ENCODE measurements at places on chromosomes 5 and 9. TPM values are rescaled to one million over a fixed set of nuclear protein-coding genes. Genes with fewer than 3 reads are reported as not detected.

DNA sequence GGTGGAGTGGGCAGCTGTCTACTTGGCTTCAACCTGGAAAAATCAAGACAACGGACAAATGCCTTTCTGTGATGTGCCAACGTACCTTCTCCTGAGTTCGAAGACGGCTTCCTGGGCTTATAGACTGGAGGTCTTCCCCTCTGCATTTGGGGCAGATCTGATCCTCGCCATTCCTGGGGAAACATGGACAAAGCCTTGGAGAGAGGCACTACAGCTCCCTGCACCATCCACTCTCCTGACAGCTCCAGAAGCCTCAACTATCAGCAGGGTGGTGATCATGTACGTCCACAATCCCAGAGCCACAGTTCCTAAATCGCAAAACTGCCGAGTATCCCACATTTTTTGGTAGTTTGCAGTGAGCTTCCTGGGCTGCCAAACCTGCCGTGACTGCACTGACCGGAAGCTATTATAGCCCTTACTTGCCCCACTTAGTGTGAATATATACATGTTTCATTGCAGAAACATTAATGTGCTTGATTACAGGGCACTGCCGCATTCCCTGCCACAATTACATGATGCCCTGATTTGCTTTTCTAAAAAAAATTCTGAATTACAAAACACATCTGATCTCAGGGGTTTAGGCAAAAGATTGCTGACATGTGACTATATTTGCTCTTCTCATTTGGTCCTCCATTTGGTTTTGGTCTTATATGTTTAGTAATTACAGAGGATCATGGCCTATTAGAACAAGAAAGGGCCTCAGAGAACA lies 2.8 kb downstream of the TRAF1 start:
- no peaks in the 10 kb centered on the region for H3K4me1 ChIP-seq
- no peaks in the 10 kb centered on the region for H3K27me3 ChIP-seq
- no peak overlapping the region for H3K4me3 ChIP-seq
- no peak for DNase-seq
- no peaks in the 10 kb centered on the region for H3K36me3 ChIP-seq

- peak overlapping the region; percentile 10 for H3K27ac ChIP-seq
- peaks cover 3% of the 10 kb centered on the region for H3K4me1 ChIP-seq
- no peaks in the 10 kb centered on the region for H3K36me3 ChIP-seq
Observed at GRCh38 chr9:16715404-16715803, 155.1 kb downstream of the BNC2 start.

- no peaks in the 10 kb centered on the region for H3K4me1 ChIP-seq
- H3K36me3 ChIP-seq = no peaks in the 10 kb centered on the region
- no peak overlapping the region for H3K27ac ChIP-seq
- no peak for DNase-seq
- H3K27me3 ChIP-seq = no peaks in the 10 kb centered on the region
Observed at GRCh38 chr9:38117651-38118050, 48.6 kb upstream of the SHB start.

The C9orf50 gene
- total RNA-seq = not detected

The MRPS2 gene
- 9.7 TPM for total RNA-seq

DNA sequence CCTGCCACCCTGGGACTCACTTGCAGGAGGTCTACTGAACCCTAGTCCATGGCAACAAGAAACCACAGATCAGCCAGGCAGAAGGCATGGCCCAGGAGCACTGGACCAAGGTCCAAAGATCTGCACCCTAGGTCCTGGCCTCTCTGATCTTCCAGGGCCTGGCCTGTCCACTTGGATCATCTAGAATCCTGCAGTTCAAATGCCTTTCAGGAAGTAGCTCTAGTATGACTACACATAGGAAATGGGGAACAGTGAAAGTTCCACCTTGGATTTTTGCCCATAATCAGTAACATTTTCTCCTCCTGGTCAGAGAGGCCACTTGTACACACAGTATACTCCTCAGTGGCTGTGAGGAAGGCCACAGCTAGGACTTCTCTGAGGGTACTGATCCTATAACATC lies 11.5 kb downstream of the ANXA6 start:
- H3K36me3 ChIP-seq = no peaks in the 10 kb centered on the region
- no peaks in the 10 kb centered on the region for H3K27me3 ChIP-seq
- H3K27ac ChIP-seq = no peak overlapping the region
- no peaks in the 10 kb centered on the region for H3K4me1 ChIP-seq
- no peak for DNase-seq

DNA sequence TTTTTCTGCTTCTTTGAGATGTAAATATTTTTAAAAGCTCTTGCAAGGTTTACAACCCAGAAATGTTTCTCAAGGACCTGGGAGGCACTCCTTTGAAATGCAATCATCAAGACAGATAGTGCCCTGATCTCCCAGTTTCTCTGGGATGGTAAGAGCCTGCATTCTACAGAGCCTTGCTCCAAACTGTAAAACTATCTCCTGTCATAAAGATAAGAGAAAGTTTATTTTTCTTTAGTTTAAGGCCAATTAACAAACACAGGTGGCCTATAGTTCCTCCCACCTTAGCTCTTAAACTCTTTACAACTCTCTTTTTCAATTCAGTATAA lies 1231.1 kb upstream of the NUDT12 start:
- no peaks in the 10 kb centered on the region for H3K4me1 ChIP-seq
- no peak for DNase-seq
- no peak overlapping the region for H3K27ac ChIP-seq
- no peaks in the 10 kb centered on the region for H3K36me3 ChIP-seq
- no peaks in the 10 kb centered on the region for H3K27me3 ChIP-seq

DNA sequence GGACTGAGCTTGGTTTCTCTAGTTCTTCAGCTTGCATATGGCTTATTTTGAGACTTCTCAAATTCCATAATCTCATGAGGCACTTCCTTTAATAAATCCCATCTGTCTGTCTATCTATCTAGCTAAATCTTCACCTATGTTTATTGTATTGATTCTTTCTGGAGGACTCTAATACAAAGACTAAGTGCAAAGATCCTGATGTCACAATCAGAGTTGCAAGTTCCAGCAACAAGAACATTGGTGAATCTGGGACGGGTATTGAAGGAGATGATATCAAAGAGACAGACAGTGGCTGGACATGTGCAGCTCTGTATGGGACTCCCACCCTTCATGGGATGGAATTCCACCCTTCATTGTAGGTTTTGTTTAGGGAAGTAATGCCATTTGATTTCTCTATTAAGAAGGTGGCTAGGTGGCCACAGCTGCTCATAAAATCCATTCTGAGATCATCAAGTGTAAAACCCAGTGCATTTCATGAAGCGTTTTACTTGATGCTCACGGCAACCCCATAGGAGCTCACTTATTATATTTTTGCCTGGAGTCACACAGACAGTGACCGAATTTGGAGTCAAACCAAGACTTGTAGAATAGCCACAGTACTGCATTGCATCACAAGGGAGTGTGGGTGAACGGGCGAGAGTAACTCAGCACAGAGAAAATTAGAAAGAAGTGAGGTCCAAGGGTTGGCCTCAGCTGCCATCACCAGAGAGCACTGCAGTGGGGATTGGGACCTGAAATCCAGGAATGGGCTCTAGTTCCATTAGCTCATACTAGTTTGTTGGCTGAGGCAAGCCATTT lies 24.9 kb downstream of the TAS2R1 start:
- DNase-seq = no peak
- no peak overlapping the region for H3K27ac ChIP-seq
- H3K27me3 ChIP-seq = no peaks in the 10 kb centered on the region
- no peaks in the 10 kb centered on the region for H3K4me1 ChIP-seq
- H3K4me3 ChIP-seq = no peak overlapping the region
- H3K36me3 ChIP-seq = no peaks in the 10 kb centered on the region

- H3K36me3 ChIP-seq = no peaks in the 10 kb centered on the region
- DNase-seq = no peak
- H3K4me1 ChIP-seq = no peaks in the 10 kb centered on the region
- H3K27ac ChIP-seq = no peak overlapping the region
- H3K27me3 ChIP-seq = peaks cover 28% of the 10 kb centered on the region
Observed at GRCh38 chr9:124758061-124758460, 13.1 kb downstream of the NR6A1 start.

The FPGS gene
- 42.1 TPM for total RNA-seq

DNA sequence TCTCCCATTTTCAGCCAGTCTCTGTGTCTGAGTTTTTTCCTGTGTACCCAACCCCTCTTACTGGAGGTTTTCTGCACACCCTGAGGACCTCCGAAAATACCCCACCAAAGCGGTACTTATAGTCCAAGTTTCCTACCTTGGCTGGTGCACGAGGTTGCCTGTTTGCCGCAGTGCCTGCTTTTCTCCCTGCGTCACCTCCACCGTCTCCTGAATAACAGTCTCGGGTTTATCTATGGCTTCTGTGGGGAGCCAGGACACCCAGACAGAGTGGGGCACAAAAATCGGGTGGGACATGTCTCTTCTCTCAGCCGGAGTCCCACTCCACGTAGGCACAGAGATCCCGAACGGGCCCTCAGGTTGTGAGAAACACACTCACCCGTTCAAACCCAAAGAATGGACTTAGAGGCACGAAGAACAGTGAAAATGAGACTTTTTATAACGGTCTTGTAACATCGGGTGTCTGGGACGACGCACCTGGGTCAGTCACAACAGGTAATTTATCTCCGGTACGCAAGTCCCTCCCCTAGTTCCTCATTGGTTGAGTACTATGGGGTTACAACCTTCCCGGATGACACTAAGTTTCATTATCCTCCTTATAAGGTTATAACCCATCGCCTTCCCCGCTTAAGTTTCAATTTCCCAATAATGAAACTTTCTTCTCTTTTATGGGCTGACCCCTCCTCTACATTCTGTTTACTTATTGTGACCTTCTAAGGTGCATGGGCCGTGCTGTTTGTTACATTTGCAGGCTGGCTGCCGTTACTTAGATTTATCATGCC lies 970.2 kb upstream of the COX7C start:
- no peak overlapping the region for H3K4me3 ChIP-seq
- H3K27ac ChIP-seq = no peak overlapping the region
- no peak for DNase-seq
- H3K4me1 ChIP-seq = no peaks in the 10 kb centered on the region
- no peaks in the 10 kb centered on the region for H3K36me3 ChIP-seq
- no peaks in the 10 kb centered on the region for H3K27me3 ChIP-seq

GRCh38 chr9:112532427-112532826 lies 45.8 kb downstream of the KIAA1958 start:
- no peak overlapping the region for H3K27ac ChIP-seq
- DNase-seq = peak; percentile 67
- no peaks in the 10 kb centered on the region for H3K27me3 ChIP-seq

GRCh38 chr9:70534471-70534870 lies 120.0 kb upstream of the KLF9 start:
- H3K27me3 ChIP-seq = no peaks in the 10 kb centered on the region
- no peak overlapping the region for H3K27ac ChIP-seq
- no peaks in the 10 kb centered on the region for H3K4me1 ChIP-seq
- no peak overlapping the region for H3K4me3 ChIP-seq
- H3K36me3 ChIP-seq = no peaks in the 10 kb centered on the region
- no peak for DNase-seq

The PTCH1 gene
- total RNA-seq = 7.6 TPM

The DIRAS2 gene
- 0.26 TPM for total RNA-seq

- no peak overlapping the region for H3K27ac ChIP-seq
- DNase-seq = peak; percentile 21
- H3K4me3 ChIP-seq = no peak overlapping the region
- H3K27me3 ChIP-seq = no peaks in the 10 kb centered on the region
Observed at GRCh38 chr9:26975728-26976707, 19.8 kb downstream of the IFT74 start.

The INSL6 gene
- 0.48 TPM for total RNA-seq

- H3K27me3 ChIP-seq = no peaks in the 10 kb centered on the region
- no peak overlapping the region for H3K4me3 ChIP-seq
- DNase-seq = no peak
- H3K27ac ChIP-seq = no peak overlapping the region
- H3K36me3 ChIP-seq = no peaks in the 10 kb centered on the region
Observed at GRCh38 chr9:100222674-100223073, 123.6 kb downstream of the INVS start.

DNA sequence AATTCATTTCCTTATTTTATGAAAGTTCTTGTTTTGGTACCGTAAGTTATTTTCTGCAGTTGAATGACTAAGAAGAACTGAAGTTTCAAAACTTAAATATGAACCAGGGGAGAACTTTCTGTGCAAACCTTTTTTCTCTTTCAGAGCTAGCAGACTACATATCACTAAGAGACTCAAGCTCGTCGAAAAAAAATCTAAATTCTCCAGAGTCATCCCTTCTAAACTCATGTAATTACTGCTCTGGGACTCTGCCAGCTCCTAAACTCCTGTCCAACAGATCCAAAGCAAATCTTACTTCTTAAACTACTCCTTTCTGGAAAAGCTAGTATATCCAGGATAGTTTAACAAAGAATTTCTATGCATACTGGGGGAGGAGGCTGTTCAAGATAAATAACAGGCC lies 87.0 kb upstream of the NR5A1 start:
- no peaks in the 10 kb centered on the region for H3K36me3 ChIP-seq
- no peaks in the 10 kb centered on the region for H3K4me1 ChIP-seq
- no peak for DNase-seq
- no peak overlapping the region for H3K27ac ChIP-seq
- H3K4me3 ChIP-seq = no peak overlapping the region

DNA sequence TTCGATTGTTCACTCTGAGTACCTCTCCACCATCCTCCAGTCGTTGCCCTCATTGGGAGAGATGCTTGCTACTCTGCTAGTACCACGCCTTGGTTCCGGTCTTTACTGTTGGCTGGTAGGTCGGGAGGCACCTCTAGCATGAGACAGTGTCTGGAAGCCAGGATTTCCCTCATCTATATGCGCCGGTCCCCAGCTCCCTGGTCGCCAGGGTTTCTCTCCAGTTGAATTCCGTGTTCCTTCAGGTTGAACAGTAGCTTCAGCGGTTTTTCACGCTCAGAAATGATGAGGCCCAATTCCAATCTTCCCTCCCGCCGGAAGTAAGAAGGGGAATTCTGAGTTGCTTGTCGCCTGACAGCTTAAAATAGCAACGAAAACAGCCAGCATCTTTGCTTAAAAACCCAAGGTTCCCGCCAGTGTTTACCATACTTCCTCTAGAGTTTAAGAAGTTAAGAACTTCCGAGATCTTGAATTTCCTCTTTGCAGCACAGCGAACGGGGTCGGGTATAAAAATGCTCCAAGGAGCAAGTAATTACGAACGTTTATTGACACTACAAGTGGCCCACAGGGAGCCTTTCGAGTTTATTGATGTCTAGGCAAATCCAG lies 1.3 kb upstream of the ST8SIA4 start:
- H3K27ac ChIP-seq = no peak overlapping the region
- H3K27me3 ChIP-seq = no peaks in the 10 kb centered on the region
- DNase-seq = no peak
- H3K4me1 ChIP-seq = no peaks in the 10 kb centered on the region
- H3K4me3 ChIP-seq = no peak overlapping the region

GRCh38 chr5:45521067-45521466 lies 175.1 kb downstream of the HCN1 start:
- no peaks in the 10 kb centered on the region for H3K27me3 ChIP-seq
- H3K4me3 ChIP-seq = no peak overlapping the region
- no peak overlapping the region for H3K27ac ChIP-seq

- DNase-seq = no peak
- H3K4me3 ChIP-seq = no peak overlapping the region
- no peaks in the 10 kb centered on the region for H3K36me3 ChIP-seq
- H3K27me3 ChIP-seq = no peaks in the 10 kb centered on the region
- no peaks in the 10 kb centered on the region for H3K4me1 ChIP-seq
Observed at GRCh38 chr5:68200288-68200687, 15.3 kb upstream of the PIK3R1 start.
